CD4-positive, alpha-beta memory T cell (primary cell): ENCODE measurements at places on chromosomes 5 and 9.

DNA sequence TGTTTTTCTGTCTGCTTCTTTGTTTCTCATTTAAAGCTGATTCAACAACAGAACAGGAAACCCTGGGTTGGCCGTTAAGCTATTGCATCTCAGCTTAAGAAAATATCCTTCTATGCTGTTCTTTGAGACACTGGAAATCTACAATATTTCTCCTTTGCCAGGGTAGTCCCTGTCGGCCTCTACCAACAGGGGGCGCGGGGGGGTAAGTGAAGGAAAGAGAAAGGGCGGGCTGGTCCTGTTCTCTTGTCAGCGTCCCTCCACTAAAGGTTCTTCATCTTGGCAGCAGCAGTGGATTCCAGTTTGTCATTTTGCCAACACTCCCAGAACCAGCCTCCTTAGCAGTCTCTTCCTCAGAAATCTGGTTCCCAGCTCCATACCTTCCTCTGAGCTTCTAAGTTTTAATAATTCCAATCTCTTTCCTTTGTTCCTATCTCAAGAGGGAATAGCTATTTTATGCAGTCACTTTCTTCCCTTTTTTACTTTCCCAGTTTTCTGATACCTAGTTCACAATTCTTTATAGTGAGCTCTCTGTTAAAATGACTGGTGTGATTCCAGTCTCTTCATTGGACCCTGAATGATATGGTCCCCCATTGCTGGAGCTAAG is 222.3 kb downstream of the GLIS3 start:
- DNase-seq = no peak

DNA sequence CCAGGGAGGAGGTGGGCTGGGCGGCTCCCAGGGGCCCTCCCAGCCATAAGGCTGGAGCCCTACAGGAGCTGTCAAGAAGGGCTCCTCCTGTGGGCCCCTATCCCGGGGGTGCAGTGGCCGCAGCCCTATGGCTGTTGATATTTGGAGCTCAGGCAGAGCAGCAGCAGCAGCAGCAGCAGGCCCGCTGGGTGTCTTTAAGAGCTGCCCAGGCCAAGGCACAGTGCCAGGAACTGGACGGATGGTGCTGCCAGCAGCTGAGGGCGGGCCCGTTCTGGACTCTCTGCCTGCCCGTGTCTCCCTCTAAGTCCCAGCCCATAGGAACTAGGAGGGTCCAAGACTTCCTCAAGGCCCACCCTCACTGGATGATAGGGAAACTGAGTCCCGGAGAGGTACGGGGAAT is 3.6 kb downstream of the AK1 start:
- no peak for DNase-seq

GRCh38 chr9:89137542-89138462 is 40.8 kb downstream of the SHC3 start:
- DNase-seq = no peak

DNA sequence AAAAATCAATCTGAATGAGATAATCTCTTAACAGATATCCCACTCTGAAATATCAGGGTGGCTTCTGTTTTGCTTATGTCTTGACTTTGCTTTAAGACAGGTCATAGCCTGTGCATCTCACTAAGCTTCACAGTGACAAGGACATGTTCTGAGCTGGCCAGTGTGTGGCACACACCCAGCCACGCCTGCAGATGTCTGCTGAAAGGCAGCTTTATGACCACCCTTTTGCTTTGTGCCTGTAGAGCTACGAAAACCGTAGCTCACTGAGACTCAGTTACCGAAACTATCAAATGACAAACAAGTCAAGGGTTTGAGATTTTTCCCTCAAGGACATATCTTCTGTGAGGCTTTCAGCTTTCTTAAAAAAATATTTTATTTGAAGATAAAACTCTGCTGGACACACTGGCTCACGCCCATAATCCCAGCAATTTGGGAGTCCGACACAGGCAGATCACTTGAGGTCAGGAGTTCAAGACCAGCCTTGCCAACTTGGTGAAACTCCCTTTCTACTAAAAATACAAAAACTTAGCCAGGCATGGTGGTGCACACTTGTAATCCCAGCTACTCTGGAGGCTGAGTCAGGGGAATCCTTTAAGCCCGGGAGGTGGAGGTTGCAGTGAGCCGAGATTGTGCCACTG is 233.2 kb downstream of the SPATA31A1 start:
- no peak for DNase-seq

DNA sequence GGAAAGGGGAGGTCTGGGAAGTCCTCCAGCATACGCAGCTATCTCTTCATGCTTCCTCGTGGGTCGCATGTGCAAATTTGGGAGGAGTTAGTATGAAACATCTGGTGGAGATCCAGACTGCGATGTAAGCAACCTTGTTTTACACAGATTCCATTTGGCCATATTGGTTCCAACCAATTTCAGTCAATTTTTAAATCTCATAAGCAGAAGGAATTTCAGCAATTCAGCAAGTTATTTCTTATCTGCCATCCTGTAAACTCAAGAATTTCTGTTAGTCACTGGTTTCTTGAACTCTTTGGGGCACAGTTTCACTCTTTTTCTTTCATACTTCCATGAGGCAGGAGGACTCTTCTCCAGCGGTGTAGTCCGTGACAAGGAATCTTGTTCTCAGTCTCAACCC is 130.4 kb upstream of the CLINT1 start:
- DNase-seq = no peak

GRCh38 chr5:65986796-65987195 is 60.4 kb downstream of the ERBIN start:
- no peak for DNase-seq

DNA sequence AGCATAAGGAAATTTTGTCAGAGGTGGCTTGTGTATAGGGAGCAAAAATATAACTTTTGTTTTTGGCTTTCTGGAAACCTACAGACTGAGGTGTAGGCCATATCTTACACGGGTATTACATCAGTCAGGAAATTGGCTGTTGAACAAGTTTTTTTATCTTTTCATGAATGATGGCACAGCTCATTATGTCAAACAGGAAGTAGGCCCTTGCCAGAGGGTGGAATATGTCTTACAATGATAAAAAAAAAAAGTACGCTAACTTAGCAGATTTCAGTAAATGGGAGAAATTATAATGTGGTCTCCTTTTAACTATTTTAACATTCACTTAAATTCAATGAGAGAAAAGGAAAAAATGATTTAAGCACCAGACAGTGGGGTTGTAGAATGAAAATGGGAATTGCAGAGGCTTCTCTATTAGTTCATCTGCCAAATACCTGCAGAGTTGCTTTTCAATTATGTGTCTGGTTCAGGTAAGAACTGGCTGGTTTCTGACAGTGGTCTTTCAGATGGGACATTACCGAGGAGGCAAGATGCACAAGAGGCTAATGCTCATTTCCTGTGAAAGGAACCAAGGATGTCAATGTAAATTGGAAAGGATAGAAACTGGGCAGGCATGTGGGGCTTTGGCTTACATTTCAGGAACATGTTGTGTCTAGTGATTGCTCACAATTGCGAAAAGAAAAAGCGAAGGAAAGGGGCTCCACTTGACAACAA is 169.9 kb downstream of the NNT start:
- no peak for DNase-seq

- DNase-seq = no peak
These were observed 378.6 kb downstream of the ICE1 start for GRCh38 chr5:5800801-5801761.

- no peak for DNase-seq
These were observed 55.9 kb downstream of the ADAM19 start for GRCh38 chr5:157519579-157520253.

DNA sequence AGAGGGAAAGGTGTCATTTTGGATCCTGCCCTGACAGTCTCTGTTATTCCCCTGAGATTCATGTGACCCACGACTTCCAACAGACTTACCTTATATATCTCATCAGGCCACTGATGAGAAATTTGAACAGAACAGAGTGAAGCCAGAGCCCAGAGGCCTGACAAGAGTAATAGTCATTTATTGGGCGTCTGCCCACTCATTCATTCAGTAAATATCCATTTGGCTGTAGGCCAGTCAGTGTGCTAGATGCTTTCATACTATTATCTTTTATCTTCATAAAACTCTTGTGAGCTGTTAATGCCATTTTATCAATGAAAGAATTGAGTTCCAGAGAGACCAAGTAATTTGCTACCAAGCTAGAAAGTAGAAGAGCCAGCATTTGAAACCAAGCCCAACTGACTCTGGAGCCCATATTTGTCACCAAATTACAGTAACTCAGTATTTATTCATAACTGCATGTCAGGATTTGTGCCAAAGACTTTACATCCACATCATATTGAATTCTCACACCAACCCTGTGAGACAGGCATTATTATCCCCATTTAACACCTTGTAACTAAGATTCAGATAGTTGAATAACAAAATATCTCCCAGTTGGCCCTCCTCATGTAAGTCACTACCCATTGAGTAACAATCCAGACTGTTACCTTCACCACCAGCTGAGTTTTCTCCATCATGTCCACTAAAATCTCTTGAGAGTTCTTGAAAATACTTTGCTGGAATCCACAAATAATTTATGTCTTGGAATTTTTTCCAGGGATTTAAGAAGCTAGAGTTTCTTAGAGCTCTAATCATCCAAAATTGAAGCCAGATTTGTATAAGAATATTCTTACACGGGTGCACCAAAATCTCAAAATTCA is 2.5 kb downstream of the PTPDC1 start:
- no peak for DNase-seq

GRCh38 chr5:178538741-178539229 is 51.4 kb downstream of the COL23A1 start:
- DNase-seq = no peak

DNA sequence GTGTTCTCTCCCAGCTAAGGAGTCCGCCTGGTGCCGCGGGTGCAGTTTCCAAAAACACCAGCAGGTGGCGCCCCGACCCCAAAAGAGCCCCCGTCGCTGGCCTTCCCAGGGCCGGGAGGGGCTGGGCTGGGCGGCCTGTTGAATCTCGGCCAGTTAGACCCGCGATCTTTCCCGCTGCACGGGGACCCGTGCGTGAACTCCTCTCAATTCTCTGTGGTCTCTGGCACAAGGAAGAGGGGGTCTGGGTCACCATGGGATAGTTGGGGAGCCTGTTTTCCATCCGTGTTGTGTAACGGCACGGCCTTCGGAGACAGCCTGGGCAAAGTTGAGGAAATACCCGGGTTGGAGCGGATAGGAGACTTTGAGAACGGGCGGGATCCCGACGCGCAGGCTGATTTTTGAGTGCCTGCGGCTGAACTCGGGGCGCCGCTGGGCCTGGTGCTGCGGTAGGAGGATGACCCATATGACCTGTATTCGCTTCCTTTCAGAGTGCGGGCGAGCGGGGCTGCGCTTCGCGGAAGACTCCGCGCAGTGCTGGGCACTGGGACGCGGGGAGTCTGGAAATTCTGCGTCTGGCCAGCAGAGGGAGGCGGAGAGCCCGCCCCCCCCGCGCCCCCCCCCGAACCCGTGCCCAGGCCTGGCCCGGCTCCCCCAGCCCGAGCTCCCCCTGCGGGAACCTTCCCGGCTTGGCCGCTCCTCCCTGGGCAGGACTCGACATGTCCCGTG is 7.9 kb upstream of the PSD2 start:
- peak; percentile 66 for DNase-seq

DNA sequence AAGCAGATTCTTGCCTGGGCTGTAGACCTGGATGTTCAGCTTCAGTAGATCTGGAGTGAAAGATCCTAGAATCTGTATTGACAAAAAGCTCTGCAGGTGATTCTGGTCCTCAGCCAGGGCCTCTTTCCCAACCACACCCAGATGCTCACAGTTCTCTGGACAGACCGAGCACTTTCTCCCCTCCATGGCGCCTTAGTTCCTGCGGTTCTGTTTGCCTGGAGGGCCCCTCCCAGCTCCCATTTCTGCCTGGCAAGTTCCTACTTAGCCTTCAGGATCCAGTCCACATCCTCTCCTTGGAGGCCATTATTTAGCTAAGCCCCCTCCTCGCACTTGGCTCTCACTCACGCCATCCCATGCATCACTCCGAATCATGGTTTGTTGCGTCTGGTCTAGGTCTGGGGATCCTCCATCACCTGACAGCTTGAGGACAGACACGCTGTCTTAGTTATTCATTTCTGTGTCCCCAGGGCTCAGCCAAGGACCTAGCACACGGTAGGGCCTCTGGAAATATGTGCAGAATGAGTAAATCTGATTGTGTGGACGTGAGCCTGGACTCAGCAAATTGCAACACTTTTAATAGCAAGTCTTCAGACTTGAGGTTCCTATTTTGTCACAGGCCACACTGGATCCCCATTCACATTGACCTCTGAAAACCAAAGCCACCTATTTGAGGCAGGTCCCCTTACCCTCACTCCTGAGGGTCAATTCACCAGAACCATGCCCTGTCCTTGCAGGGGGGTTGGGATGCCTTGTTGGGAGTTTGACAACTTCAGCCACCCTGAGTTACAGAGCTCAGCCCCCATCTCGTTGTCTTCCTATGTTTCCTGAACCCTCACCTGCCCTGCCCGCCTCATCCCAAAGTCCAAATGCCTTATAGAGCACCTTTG is 50.7 kb downstream of the COL15A1 start:
- no peak for DNase-seq

DNA sequence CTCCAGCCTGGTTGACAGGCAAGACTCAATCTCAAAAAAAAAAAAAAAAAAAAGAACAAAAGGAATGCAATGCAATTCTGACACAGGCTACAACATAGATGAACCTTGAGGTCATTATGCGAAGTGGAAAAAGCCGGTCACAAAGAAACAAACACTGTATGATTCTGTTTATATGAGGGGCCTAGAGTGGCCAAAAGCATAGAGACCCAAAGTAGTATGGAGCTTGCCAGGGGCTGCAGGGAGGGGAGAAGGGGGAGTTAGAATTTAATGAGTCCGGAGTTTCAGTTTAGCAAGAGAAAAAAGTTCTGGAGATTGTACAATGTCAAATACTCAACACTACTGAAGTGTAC is 33.2 kb upstream of the ASS1 start:
- no peak for DNase-seq

- no peak for DNase-seq
These were observed 30.0 kb downstream of the KDM4C start for GRCh38 chr9:6787793-6788161.

GRCh38 chr9:70080481-70081119 is 37.0 kb downstream of the MAMDC2 start:
- DNase-seq = no peak

DNA sequence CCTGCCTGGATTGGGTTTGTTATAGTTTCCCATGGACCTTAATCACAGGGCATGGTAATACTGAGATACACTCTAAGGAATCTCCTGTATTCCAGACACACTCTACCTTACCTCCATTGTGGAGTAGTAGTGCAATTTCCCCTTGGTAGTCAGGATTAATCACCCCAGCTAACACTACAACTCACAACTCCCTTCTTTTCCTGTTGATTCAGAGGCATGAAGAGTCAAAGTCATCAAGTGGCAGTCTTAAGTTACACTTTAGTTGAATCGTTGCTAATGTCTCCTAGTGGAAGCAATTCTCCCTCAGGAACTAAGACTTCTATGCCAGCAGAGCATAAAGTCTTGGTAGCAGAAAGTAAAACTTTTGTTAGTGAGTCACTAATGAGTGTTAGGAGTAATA is 122.7 kb upstream of the APC start:
- DNase-seq = no peak

- DNase-seq = no peak
These were observed 40.0 kb downstream of the EBF1 start for GRCh38 chr5:159059722-159060121.

- DNase-seq = no peak
These were observed 126.4 kb upstream of the COL5A1 start for GRCh38 chr9:134515026-134515821.

GRCh38 chr5:136811086-136811485 is 445.7 kb upstream of the TRPC7 start:
- DNase-seq = no peak
